ENCODE measurements at places on chromosomes 16 and 17.

DNA sequence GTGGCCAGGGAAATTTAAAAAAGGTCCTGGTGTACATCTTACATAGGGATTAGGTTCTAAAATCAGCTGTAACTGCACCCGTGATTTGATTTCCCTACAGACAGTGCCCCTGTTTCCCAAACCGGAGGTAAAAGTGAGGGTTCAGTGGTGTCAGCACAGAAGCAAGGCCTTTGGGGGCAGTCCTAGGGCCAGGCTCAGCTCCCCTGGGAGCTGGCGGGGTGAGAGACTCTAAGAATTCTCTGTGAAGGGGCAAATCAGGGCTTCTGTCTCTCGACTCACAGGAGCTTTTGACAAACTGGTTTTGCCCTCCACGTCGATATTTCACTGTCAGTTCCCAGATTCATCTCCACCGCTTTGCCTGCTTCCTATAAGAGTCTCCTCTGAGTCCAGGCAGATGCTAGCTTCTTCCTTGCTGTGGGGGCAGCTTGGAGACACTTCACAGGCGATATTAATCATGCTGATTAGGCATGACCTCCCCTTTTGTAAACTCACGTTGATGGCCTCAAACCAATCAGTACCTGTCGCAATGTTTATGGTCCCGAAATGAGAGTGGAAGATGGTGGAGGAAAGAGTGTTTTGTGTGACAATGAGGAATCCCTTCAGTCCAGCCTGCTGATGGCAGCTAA, 234.2 kb upstream of the TOX3 start:
- DNase-seq = no peak

- no peak for DNase-seq
These were observed 6.4 kb downstream of the SIAH1 start for GRCh38 chr16:48378836-48379235.

- no peak for DNase-seq
These were observed 10.2 kb upstream of the RSKR start for GRCh38 chr17:28624148-28624547.

DNA sequence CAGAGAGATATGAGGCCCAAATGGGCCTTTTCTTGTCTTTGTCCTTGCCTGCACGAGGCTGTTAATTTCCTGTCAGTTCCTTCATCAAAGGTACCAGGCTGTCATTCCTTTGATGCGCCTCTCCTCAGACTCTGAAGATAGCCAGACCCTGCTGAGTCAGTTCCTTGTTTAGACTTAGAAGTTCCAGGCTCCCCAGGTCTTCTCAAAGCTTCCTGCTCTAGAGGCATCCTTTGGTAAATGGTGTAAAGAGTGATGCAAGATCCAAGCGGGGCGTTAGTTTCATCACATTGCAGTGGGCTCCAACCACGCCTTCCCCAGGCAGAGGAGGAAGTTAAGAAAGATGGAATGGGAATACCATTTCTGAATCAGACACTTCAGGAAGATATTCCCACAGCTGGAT, 4.0 kb upstream of the CDH11 start:
- DNase-seq = no peak

- DNase-seq = peak; percentile 11
These were observed 44.2 kb downstream of the HELZ start for GRCh38 chr17:67200727-67201301.

- DNase-seq = no peak
These were observed 3.7 kb upstream of the SCNN1B start for GRCh38 chr16:23298290-23298915.

DNA sequence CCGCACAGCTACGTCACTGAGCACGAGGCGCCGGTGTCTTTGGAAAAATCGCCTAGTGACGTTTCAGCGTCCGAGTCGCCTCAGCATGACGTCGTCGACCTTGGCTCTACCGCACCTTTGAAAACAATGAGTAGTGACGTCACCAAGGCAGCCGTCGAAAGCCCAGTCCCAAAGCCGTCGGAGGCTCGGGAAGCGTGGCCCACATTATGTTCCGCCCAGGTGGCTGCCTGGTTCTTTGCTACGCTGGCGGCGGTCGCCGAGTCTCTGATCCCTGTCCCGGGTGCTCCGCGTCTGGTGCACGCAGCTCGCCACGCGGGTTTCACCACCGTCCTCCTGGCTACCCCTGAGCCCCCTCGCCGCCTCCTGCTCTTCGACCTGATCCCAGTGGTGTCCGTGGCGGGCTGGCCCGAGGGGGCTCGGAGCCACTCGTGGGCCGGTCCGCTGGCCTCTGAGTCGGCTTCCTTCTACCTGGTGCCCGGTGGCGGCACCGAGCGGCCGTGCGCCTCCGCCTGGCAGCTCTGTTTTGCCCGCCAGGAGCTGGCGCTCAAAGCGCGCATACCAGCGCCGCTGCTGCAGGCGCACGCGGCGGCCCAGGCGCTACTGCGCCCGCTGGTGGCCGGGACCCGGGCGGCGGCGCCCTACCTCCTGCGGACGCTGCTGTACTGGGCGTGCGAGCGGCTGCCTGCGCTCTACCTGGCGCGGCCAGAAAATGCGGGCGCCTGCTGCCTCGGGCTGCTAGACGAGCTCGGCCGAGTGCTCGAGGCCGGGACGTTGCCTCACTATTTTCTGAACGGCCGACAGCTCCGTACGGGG, 1.5 kb downstream of the TMEM102 start:
- DNase-seq = peak; percentile 71

DNA sequence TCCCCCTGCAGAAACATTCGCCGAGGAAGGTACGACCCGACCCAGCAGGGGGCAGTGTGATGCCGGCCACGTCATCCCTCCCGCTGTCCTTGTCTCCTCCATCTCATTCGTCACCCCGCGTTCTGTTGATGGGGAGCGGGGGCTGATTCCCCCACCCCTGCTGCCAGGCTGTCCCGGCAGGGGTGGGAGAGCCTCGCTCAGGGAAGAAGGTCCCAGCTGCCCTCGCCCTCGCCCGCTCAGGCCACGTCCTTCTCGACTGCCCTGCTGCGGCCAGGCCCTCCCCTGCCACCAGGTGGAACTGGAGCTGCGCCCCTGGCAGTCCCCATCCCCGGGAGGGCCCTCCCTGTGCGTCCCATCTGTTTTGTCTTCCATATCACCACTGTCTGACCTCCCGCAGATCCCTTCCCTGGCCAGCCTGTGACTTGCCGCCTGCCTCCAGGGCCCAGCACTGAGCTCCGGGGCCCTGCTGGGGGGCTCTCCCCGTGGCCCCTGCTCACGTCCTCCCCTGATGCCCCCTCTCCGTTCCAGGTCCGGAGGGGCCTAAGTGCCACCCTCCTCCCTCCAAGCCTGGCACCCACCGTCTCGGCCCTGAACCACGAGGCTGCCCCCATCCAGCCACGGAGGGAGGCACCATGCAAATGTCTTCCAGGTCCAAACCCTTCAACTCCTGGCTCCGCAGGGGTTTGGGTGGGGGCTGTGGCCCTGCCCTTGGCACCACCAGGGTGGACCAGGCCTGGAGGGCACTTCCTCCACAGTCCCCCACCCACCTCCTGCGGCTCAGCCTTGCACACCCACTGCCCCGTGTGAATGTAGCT, 20.6 kb downstream of the ADAM11 start:
- peak; percentile 69 for DNase-seq

- DNase-seq = no peak
These were observed 673.6 kb downstream of the HS3ST4 start for GRCh38 chr16:26365161-26365940.

Data from fibroblast of lung (primary cell).